Activated CD4-positive, alpha-beta T cell treated with anti-CD3 and anti-CD28 coated beads, Interleukin-2, amount 50 U/mL, for 4 hours (primary cell): ENCODE measurements at places on chromosomes 3 and 15.

GRCh38 chr3:161349529-161350312 lies 21.6 kb downstream of the SPTSSB start:
- DNase-seq, result peak; percentile 35

GRCh38 chr3:59809016-59809415 lies 759.2 kb upstream of the CFAP20DC start:
- DNase-seq, result no peak

GRCh38 chr15:51085764-51086163 lies 8.9 kb downstream of the TNFAIP8L3 start:
- no peak for DNase-seq

GRCh38 chr3:119613872-119614271 lies 16.2 kb downstream of the PLA1A start:
- no peak for DNase-seq

GRCh38 chr3:115186351-115187148 lies 39.5 kb upstream of the ZBTB20 start:
- DNase-seq, result no peak

GRCh38 chr15:71455107-71455506 lies 339.8 kb downstream of the THSD4 start:
- no peak for DNase-seq

- no peak for DNase-seq
Measured at GRCh38 chr15:75138016-75138999, 63.4 kb upstream of the C15orf39 start.

- DNase-seq, result no peak
Measured at GRCh38 chr3:50533316-50533715, 29.9 kb upstream of the CACNA2D2 start.

GRCh38 chr15:64634027-64634426 lies 141.4 kb downstream of the RBPMS2 start:
- DNase-seq, result peak; percentile 6

DNA sequence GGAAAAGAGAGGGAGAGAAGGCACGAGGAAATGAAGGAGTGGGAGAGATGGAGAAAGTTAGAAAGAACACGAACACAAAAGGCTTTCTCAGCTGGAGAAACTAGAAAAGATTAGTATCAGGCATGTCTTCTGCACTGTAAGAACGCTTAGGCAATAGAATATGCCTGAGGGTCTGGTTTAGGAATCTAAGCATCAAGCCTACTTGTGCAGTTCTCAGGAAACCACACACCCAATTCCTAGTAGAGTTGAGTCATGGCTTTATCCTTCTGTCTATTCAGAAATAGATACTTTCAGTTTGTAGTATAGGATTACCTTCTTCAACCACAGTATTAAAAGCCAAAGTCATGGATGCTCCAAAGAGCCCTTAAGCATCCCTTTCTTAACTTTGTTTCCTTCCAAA lies 969.4 kb downstream of the NTRK3 start:
- no peak for DNase-seq

DNA sequence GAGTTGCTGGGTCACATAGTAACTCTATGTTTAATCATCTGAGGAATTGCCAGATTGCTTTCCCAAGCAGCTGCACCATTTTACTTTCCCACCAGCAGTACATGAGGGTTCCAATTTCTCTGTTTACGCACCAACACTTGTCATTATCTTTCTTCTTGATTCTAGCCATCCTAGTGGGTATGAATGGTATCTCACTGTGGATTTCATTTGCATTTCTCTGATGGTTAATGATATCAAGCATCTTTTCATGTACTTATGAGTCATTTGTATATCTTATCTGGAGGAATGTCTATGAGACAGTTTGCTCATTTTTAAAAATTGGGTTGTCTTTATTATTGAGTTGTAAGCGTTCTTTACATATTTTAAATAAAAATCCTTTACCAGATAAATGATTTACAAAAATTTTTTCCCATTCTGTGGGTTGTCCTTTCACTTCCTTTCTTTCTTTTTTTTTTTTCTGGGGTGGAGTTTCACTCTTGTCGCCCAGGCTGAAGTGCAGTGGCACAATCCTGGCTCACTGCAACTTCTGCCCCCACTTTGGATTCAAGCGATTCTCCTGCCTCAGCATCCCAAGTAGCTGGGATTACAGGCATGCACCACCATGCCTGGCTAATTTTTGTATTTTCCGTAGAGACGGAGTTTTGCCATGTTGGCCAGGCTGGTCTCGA lies 8.9 kb upstream of the SGO1 start:
- DNase-seq, result no peak

- no peak for DNase-seq
Measured at GRCh38 chr15:74053517-74053916, 28.8 kb downstream of the GOLGA6A start.

DNA sequence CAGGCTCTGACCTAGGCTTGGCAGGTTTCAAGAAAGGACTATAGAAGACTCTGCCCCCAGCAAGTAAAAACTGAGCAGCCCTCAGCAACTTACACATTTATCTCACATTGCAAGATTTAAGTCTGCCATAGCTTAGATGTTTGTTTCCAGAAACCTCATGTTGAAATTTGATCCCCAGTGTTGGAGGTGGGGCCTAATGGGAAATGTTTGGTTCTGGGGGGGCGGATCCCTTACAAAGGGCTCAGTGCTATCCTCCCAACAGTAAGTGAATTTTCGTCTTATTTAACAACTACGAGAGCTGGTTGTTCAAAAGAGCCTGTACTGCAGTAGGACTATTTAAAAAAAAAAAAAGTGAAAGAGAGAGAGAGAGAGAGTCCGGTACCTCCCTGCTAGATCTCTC lies 125.2 kb upstream of the PROK2 start:
- no peak for DNase-seq

GRCh38 chr3:132564070-132564465 lies 33.0 kb upstream of the ACKR4 start:
- no peak for DNase-seq

GRCh38 chr3:87796137-87796842 lies 262.5 kb downstream of the CGGBP1 start:
- DNase-seq, result no peak

DNA sequence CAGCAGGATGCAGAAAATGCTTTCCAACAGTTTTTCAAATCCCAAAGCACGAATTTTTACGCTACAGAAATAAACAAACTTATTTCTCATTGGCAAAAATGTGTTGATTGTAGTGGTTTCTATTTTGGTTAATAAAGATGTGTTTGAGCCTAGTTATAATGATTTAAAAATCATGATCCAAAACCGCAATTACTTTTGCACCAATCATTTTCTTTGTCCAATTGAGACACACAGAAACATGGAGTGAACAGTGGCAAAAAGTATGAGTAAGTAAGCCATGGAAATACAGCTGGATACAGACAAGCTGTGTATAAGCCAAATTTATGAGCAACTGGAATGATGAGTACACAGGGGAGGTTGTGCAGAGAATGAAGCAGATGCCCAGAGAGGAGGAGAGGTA lies 427.9 kb downstream of the NTRK3 start:
- no peak for DNase-seq

- DNase-seq, result no peak
Measured at GRCh38 chr3:94520364-94520763, 457.5 kb downstream of the NSUN3 start.

DNA sequence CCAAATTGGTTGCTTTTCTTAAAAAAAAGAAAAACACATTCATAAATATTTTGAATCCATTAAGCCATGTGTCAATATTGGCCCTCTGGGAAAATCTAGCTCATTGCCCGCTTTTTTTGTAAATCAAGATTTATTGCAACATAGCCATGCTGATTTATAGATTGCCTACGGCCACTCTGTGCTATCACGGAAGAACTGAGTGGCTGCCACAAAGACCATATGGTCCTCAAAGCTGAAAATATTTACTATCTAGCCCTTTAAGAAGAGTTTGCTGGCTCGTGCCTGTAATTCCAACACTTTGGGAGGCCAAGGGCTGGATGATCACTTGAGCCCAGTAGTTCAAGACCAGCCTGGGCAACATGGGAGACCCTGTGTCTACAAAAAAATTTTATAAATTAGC lies 45.9 kb downstream of the IL5RA start:
- no peak for DNase-seq

- no peak for DNase-seq
Measured at GRCh38 chr15:64038878-64039610, 7.2 kb downstream of the DAPK2 start.

DNA sequence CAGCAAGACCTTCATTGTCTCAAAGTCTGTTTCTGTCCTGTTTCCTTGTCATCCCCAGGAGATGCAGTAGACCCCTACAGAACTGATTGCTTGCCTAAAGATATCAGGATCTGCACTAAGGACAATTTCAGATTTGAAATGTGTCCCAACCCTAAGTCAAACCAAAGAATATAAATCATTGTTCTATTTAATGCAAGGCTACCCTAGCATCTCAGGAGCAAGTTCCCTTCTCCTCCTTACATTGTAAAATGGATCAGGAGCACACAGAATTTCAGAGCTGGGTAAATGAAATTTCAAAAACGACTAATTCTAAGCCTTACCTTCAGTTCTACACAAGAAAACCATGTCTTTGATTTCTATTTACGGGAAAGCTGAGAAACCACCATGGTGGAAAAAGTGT lies 360.9 kb upstream of the KCNH8 start:
- no peak for DNase-seq

DNA sequence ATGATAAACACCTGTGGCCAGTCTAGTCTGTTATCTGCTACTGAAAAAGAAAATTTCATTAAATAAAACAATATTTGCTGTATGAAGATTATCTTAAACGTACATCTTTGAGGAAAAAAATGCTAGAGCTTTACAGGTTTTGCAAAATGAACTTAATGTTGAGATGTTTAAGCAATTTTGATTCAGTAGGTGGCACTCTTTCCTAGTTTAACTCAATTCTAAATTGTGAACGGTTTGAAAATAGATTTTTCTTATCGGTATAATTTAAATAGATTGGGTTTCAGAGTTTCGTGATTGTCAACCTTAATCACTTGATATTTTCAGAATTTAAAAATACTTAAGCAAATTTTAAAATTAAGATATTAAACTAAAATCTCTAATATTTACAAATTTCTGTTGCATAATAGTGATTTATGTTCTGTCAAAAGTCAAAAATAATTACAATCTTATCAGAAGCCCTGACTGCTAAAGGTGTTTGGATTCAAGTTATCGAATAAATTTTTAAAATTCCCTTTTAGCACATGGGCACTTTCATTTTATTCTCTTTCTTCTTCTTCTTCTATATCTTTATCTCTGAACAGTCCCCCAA lies 7.0 kb upstream of the RNF111 start:
- no peak for DNase-seq

DNA sequence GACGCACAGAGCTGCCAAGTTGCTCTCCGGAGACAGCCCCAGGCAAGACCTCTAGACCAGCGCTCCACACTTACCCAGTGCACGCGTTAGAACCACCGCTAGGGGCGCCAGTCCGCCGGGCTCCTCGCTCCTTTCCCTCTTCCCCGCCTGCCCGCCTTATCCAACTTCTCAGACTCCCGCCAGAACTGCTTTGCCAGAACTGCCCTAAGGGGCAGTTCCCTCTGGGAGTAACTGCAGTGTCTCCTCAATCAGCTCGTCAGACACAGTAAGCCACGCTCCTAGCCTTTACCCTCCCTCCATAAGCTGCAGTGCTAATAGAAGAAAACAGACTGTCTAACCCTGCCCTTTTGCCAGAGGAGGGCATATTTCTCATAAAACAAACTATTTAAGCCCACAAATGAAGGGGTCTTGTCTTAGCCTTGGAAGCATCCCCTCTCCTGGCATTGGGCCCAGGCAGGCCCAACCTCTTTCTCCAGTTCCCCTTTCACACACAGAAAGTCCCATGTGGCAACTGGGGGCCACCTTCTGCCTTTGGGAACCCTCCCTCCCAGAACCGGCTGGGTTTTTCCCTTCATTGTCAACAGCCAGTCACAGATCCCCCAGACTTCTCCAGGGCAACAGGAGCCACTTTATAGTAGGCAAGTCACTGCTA lies 3.7 kb downstream of the BMF start:
- DNase-seq, result peak; percentile 72

DNA sequence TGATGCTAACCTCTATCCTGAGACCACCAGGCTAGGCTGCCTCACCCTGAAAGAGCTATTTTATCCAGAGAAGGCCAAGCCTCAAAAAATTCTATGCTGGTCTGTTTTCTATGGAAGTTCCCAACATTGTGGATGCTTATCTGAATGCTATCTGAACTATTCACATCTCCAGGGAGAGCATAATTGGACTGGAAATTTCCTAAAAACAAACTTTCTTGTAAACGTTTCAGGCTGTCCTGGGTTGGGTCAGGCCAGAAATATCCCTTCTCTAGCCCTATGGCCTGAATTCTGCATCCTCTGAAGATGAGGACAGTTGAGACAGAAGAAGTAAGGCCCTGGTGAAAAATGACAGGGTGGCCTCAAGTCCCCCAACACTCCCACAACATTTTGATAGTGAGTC lies 706.4 kb upstream of the NR2F2 start:
- DNase-seq, result no peak

DNA sequence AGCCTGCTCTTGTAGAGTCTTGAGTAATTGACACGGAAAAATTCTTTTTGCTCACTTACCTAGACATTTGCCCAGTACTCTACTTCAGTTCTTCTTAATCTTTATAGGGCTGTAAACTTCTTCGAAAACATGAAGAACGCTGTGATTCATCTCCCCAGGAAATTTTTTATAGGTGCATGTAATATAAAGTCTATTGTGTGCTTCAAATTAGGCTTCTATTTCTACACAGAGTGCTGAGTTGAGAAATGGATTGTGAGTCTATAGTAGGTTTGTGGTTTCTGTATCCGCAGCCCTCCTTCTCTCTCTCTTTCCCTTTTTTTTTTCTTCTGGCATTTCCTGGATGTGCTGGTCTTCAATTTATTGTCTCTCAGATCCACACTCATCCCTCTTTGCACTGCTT lies 183.3 kb upstream of the DCBLD2 start:
- no peak for DNase-seq

GRCh38 chr15:80367094-80367493 lies 37.1 kb upstream of the ARNT2 start:
- no peak for DNase-seq

DNA sequence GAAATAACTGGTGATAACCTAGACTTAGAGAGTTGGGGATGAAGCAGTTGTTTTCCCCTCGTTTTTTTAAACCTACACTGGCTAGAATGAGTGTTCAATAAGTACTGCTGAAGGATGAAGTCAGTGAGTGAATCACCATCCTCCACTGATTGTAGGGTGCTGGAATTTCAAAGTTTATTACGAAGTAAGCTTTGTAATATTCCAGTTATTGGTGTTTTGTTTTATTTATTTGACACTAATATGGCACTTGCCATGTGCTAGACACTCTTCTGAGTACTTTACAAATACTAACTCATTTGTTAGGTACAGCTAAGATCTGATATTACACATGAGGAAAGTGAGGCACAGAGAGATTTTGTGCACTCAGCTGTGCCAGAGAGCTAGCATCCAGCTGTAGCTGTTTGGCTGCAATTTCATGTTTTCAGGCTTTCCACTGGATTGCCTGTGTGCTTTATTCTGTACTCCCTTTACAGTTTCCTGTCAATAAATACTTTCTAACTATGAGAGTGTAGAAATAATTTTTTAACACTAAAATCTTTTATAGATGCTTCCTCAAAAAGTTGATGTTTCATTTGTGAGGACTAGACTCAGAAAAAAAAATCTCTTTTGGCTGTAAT lies 5.8 kb downstream of the MAP2K5 start:
- no peak for DNase-seq

DNA sequence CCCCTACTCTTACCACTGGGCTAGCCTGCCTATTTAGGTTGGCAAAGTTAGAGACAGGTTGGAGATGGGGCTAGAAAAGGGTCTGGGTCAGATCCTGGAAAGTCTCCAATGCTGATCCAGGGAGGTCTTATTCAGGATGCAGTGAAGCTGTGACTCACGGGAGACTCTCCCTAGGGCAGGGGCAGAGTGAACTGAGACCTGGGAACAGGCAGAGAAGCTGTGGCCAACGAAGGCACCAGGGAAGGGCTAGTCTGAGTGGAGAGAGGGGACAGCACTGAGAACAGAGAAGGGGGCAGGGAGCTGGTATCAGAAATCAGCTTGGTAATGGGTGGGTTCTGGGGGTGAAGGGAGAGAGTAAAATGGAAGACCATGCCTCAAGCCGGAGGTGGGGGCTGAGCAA lies 2.2 kb downstream of the LTF start:
- no peak for DNase-seq
